GF-D8 (cell line): ENCODE measurements at places on chromosomes 5 and 9.

GRCh38 chr5:178211095-178212048 lies 7.0 kb downstream of the HNRNPAB start:
- no peak for DNase-seq

DNA sequence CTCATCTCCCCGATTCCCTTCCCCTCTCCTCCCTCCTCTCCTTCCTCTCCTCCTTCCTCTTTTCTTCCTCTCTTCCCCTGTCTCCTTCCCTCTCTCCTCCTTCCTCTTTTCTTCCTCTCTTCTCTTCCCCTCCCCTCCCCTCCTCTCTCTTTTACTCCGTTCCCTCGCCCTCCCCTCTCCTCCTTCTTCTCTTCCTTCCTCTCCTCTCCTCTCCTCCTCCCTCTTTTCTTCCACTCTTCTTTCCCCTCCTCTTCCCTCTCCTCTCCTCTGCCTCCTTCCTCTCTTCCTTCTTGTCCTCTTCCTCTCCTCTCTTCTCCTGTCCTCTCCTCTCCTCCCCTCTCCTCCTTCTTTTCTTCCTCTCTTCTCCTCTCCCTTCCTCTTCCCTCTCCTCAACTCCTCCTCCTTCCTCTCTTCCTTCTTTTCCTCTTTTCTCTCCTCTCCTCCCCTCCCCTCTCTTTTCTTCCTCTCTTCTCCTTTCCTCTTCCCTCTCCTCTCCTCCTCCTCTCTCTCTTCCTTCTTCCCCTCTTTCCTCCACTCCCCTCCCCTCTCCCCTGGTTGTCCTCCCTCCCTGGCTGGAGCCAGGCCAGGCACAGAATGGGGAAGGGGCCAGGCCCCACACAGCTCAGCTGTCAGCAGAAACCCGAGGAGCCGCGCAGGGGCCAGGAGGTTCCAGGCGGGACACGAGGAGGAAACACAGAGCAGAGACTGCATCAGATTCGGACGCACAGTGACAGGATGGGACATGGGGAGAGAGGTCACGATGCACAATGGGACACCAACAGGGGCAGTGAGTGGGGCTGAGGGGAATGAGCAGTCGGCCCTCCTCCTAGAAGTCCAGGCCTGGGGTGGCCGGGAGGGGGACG lies 48.0 kb downstream of the CAMK2A start:
- DNase-seq = no peak

- no peak for DNase-seq
These were observed 32.7 kb upstream of the SPARC start for GRCh38 chr5:151719228-151720000.

GRCh38 chr9:129887334-129888292 lies 52.4 kb downstream of the USP20 start:
- DNase-seq = peak; percentile 45

DNA sequence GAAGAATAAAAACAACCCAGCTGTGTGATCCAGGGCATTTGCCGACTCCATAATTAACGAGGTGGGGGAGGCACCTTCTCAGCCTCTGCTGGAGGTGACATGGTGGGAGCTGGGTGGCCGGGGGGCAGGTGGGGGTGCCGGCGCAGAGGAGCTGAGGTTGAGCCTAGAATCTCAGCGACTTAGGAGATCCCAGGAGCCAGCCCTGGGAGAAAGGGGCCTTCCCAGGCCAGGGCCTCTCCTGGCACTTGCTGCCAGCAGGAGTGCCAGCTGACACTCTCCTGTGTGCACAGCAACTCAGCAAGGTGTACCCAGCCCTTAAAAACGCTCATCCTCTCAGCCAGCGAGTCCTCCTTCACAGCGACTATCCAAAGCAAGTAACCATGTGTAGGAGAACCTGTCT lies 62.8 kb upstream of the FCN1 start:
- DNase-seq = no peak
